LoVo (cell line): ENCODE measurements at places on chromosomes 6 and 20.

DNA sequence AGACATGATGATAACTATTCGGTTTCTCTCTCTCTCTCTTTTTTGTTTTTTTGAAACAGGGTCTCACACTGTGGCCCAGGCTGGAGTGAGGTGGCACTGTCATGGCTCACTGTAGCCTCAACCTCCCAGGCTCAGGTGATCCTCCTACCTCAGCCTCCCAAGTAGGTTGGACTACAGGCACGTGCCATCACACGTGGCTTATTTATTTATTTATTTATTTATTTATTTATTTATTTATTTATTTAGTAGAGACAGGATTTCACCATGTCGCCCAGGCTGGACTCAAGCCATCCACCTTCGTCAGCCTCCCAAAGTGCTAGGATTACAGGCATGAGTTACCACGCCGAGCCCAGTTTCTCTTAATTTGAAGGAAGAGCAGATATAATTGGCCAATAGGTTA is 427.9 kb upstream of the JAG1 start:
- DNase-seq: no peak

- peak; percentile 80 for DNase-seq
Observed at GRCh38 chr20:34129518-34130162, 17.6 kb upstream of the EIF2S2 start.

DNA sequence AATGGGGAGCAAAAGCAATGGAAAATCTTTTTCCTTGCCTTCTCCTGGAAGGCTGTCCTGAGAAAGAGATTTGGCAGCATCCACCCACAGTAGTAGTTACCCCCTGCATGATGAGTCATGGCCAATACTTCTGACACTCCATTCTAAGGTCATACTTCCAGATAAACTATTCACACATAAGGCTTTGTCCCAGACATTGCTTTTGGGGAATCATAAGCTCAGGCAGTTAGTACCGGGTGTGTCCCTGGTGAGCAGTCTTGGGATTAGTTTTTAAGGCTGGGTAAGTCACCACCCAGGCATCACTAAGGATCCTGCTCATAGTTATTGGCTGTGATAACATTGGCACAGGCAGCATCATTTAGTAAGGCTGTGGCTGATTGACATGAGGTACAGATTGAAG is 160.6 kb upstream of the GGTLC1 start:
- no peak for DNase-seq

- DNase-seq: no peak
Observed at GRCh38 chr6:144778773-144779492, 493.8 kb downstream of the UTRN start.

GRCh38 chr6:7895125-7895423 is 15.5 kb downstream of the TXNDC5 start:
- DNase-seq: no peak

GRCh38 chr20:58254890-58255289 is 26.4 kb upstream of the ANKRD60 start:
- no peak for DNase-seq

- no peak for DNase-seq
Observed at GRCh38 chr6:157151989-157152388, 171.3 kb downstream of the TMEM242 start.

- DNase-seq: no peak
Observed at GRCh38 chr20:48230216-48230615, 444.9 kb upstream of the SULF2 start.

DNA sequence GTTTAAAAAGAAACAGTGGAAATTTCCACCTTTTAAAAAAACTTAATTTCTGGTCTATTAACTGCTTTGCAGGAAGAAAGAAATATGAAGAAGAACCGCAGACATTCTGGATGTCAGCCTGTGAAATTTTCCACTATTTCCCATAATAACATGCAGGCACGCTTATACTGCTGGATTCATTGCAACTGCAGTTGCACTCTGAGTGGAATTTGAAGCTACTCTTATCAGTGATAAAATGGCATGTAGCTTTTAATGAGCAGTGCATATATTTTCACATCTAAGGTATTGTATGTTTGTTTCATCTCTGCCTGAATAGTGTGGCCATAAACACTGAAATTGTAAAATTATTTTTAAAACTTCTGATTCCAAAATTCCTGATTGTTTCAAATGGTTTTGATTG is 28.2 kb downstream of the NCOA3 start:
- DNase-seq: no peak

GRCh38 chr6:158797331-158798310 is 21.5 kb downstream of the EZR start:
- DNase-seq: no peak

- DNase-seq: no peak
Observed at GRCh38 chr6:7431674-7432390, 42.2 kb downstream of the RIOK1 start.

- DNase-seq: no peak
Observed at GRCh38 chr20:57053793-57054552, 212.5 kb downstream of the BMP7 start.

DNA sequence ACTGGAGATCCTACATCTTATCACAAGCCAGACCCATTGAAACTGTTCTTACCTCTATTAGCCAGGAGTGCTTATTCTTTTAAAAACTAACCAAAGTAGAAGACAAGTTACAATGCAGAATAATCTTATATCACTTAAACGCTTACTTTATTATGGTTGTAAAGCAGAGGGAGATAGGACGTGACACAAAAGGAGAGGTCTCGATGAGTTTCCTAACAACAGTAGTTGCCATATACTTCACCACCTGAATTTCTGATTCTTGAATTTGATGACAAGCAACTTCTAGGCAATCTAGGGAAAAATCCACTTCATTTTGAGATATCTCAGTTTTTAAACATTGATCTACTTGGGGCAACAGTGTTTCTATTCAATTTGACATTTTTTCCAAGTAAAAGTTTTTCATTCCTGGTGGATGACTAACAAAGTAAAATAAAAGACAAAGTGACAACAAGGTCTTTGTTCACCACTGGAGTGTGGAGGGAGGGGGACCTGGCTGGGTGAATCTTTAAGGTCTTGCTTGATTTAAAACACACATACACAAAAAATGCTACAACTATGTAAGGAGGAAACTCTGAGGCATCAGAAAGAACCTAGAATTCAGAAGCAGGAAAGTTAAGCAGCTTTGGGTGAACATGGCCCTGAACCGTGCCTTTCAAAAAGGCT is 110.9 kb downstream of the SMLR1 start:
- no peak for DNase-seq

GRCh38 chr6:3208098-3208774 is 19.2 kb downstream of the TUBB2B start:
- no peak for DNase-seq

DNA sequence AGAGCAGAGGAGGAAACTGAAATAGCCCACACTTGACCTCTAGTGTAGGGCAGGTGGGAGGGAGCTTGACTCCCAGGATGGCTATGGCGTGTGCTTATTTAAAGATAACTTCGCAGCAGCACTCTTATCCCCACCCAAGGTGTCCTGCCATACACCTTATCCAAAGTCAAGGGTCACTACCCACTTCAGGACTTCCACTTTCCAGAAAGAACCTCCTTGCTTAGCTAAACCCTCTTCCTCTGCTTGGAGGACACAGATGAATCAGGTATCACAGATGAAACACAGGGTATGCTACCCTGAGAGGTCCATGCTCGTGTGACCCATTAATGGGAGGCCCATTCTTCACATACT is 2.3 kb downstream of the RIN2 start:
- no peak for DNase-seq

DNA sequence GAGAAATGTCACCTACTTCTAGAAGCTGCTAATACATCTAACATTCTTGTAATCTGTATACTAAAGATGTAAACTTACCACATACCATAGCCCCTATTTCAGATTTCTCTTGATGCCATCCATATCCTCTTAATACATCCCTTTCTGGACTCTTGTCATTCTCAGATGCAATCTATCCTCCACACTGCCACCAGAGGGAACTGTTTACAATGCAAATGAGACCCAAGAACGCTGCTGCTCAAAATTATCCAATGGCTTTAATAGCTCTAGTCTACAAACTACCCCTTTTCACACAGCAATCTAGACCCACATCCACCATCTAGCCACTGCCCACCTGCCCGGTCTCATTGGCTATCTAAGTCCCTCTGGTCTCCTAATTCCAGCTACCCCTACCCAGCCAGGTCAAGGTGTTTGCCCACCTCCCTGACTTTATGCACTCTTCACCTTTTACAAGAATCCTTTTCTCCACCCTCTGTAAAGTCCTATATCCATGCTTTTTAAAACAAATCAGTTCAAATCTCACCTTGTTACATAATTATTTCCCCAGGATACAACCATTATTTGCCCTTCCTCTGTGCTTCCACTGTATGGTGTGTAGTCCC is 14.8 kb downstream of the FAXC start:
- DNase-seq: peak; percentile 47

- no peak for DNase-seq
Observed at GRCh38 chr20:34473262-34473883, 42.8 kb upstream of the DYNLRB1 start.

GRCh38 chr6:99110029-99110428 is 162.3 kb upstream of the FBXL4 start:
- DNase-seq: no peak

GRCh38 chr6:35298625-35299140 is 1.1 kb downstream of the DEF6 start:
- no peak for DNase-seq

DNA sequence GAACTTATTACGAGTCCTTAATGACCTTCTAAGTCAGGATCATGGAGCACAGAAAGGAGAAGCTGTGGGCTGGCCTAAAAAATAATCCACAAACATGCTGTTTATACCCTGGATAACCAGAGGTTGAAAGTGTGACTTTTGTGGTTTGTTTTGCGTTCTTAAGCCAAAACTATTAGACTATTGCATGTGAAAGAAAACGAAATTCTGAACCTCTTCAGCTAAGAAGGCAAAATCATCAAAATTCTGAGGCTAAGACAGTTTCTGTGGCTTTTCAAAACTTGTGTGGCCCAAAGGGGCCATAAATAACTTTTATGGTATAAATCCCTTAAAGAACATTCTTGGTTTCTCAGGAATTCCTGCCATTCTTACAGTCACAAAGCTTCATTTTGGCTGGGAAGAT is 251.0 kb downstream of the UST start:
- no peak for DNase-seq

DNA sequence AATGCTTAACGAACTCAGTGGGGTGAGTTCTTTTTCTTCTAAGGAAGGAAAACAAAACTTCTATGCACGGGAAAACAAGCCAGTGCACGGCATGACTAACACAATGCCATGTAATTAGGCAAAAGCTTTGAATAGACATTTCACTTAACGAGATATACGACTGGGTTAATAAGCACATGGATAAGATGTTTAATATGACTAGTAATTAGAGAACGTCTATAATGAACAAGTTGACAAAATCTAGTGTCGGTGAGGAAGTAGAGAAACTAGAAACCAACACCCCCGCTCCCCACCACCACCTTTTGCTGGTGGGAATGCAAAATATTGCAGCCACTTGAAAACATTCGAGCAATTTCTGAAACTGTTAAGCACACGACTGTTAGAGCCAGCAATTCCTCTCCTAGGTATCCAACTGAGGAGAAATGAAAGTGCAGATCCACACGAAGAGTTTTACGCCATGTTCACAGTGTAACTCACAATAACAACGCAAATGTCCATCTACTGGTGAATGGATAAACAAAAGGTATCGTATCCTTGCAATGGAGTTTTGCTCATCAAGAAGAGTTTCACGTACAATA is 644.9 kb upstream of the AGPAT4 start:
- no peak for DNase-seq

DNA sequence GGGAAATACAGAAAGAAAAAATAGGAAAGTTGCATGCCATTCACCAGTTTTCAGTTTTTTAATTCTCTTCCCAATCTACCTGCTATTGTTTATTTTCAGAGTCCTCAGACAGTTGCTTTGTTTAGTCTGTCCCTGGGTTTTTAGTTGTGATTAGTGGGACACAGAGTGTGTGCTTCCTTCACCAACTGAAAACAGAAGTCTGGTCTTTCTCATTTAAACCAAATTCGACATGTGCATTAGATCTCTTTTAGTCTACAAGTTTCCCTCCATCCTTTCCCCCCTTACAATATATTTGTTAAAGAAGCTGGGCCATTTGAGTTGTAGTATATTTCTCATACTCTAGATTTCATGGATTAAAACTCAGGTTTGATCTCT is 58.7 kb upstream of the STMND1 start:
- DNase-seq: no peak

DNA sequence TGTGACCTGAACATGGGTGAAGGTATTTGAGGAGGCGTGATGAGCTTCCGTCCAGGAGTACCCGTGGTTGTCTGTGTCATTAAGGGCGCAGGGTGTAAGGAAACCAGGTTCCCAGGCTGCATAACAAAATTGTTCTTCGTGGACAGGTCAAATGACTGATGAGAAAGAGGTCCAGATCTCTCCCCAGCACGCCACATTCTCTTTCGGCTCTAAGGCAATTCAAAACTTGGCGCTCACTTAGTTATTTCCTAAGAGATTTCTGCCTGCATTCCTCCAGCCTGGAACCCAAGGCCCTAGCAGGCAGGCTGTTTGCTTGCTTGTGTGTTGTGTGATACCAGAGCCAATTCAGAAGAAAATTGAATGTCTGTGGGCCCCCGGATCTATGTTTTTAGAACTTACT is 139.9 kb downstream of the AGPAT4 start:
- DNase-seq: no peak

GRCh38 chr6:17045581-17046322 is 56.1 kb upstream of the STMND1 start:
- DNase-seq: no peak
